Fibroblast of skin of back (primary cell): ENCODE measurements at places on chromosomes 6 and 20.
A peak's percentile ranks its signal among the peaks of the same experiment; 100 is the strongest.

- peak; percentile 61 for DNase-seq
Measured at GRCh38 chr6:28789553-28790083, 134.2 kb downstream of the TRIM27 start.

DNA sequence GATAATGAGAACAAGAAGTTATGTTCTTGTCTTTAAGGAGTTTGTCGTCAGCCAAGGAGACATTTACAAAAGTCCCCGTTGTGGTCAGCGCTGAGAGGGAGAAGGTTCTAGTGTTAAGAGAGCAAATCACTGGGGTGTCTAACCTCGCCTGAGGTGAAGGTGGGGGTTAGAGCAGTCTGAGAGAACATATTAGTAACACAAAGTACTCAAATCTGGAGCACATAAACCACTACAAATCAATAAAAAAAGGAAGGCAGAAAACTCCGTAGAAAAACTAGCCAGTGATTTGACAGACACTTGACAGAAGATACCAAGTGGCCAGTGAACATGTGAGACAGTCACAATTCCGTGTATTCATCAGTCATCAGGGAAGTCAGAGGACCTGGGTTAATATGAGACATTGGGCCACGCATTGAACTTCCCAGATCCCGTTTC, 45.4 kb downstream of the CDS2 start:
- no peak for DNase-seq

- peak; percentile 85 for DNase-seq
Measured at GRCh38 chr20:3786665-3787323, at the start of gene CENPB. CENPB (minus strand) TSS chr20:3786740; CDS start chr20:3786483, 257 bp downstream.

DNA sequence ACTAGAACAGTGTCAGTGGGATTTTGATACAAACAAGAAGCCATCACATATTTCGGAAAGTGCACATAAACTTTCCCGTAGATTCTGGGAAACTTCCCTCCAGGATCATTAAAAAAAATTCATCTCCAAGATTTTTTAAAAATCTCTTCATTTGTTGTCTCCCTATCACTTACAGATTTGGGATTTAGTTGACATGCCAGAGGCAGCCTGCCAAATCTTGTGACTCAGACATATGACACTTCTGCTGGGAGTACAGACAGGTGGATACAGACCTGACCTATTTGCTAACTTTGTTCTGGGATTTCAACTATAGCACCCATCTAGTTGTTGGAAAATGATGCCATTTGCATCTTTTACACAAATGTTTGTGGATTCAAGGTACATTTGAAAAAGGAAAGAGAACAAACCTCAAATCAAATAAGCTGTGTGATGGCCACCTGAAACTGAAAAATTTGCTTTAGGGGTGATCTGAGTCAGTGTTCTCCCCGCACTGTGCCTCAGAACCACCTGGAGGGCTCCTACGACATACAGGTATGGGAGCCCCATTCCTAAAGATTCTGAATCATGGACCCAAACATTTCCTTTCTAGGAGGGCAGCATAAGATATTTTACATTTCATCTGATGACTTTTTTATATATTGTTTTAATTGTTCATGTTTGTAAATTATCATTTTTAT, 21.9 kb upstream of the CD2AP start:
- no peak for DNase-seq

GRCh38 chr6:73969971-73970970, 274.3 kb downstream of the CD109 start:
- DNase-seq: peak; percentile 81

GRCh38 chr6:18436341-18436740, 49.2 kb downstream of the RNF144B start:
- DNase-seq: no peak

DNA sequence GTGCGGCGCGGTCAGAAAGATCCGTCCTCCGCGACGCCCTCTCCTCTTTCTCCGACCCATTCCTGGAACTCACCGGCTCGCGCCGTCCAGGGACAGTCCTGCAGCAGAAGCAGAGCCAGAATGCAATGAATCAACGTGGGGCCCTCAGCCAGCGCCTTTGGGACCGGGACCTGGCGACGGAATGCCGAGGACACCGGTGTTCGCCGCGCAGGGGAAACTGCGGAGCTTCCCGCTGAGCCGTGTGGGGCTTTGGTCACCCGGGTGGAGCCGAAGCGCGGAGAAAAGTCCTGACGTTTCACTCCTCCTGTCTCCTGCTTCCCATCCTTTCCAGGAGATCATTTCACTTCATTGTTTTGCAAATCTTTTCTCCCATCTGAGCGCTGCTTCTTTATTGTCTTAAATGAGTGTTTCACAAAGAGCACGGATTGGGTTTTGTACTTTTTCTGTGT, 26.5 kb downstream of the ULBP1 start:
- no peak for DNase-seq

GRCh38 chr6:141288947-141289346, 843.8 kb upstream of the GJE1 start:
- no peak for DNase-seq

GRCh38 chr6:95325916-95326315, 251.4 kb upstream of the MANEA start:
- peak; percentile 18 for DNase-seq

DNA sequence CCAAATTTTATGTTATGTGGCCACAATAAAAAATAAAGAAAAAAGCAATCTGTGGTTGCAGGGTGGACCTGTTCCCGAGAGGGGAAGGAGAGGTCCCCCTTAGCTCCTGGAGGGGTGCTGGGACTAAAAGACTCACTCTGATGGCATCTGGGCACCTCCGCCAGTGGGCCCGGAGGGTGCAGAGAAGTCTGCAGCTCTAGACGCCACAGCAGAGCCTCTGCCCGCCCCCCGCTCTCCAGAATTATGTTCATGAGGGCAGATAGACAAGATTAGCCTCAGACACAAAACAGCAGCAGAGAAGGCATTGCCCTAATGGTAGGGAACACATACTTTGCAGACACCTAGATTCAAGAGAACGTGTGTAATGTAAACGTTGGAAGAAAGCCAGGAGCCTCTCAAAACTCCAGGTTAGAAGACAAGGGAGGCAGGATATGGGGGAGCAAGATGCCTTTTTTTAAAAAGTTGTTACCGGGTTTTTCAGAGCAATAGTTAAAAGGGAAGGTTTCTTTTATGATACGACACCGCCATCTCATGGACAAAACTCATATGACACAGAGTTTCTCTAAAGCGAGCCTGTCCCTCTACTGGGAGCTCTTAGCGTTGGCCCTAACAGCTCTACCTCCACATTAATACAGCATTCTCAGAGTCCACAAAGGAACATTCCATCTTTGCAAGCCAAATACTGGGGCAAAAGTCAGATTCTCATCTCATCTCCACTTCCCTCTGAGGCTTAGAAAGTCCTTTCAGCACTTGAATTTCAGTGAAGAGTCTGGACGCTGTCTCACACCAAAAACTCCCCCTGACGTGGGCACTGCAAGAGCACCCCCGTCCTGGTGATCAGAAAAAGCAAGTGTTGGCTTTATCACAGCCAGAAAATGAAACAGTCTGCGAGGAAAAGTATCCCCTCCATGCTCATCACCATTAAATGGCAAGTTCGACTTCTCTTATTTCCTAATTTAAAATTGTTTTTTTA, 47.2 kb downstream of the FOXF2 start:
- DNase-seq: peak; percentile 64

GRCh38 chr6:148738946-148739821, 7.6 kb upstream of the UST start:
- DNase-seq: no peak

DNA sequence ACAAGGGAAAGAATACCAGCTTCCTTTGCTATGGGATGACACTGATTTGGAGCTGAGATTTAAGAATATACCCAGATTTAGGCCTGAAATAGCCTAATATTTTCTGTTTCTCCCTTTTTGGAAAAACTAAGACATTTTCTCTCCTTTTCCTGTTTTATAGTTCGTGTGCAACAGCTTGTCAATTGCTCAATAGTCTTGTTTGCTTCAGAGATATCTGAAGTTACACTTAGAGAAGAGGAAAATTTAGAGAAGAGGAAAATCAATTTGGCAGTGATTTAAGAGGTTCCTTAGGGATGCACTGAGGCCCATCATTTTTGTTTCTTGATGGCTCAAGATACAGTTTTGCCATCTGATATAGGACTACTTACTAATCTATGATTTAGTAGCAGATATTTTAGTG, 398.6 kb downstream of the RFPL4B start:
- DNase-seq: no peak

- peak; percentile 70 for DNase-seq
Measured at GRCh38 chr6:101396548-101397173, 3.2 kb downstream of the GRIK2 start.

DNA sequence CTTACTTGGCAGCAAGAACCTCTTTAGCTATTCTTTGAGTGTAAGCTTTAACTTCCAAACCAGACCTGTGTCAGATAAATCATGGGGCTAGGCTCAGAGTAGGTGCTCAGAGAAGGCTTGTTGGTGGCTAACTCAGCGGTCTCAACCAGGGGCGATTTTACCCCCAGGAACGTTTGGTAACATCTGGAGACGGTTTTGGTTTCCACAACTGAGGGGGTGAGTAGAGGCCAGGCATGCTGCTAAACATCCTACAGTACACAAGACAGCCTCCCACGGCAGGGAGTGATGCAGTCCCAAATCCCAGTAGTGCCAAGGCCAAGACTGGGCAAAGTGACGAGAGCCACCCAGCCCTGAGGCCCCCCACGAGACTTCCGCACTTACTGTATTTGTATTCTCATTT, 59.2 kb downstream of the RAB44 start:
- no peak for DNase-seq

GRCh38 chr6:43850314-43851203, 80.5 kb downstream of the VEGFA start:
- DNase-seq: no peak

- no peak for DNase-seq
Measured at GRCh38 chr6:106783640-106784566, 154.5 kb downstream of the QRSL1 start.

DNA sequence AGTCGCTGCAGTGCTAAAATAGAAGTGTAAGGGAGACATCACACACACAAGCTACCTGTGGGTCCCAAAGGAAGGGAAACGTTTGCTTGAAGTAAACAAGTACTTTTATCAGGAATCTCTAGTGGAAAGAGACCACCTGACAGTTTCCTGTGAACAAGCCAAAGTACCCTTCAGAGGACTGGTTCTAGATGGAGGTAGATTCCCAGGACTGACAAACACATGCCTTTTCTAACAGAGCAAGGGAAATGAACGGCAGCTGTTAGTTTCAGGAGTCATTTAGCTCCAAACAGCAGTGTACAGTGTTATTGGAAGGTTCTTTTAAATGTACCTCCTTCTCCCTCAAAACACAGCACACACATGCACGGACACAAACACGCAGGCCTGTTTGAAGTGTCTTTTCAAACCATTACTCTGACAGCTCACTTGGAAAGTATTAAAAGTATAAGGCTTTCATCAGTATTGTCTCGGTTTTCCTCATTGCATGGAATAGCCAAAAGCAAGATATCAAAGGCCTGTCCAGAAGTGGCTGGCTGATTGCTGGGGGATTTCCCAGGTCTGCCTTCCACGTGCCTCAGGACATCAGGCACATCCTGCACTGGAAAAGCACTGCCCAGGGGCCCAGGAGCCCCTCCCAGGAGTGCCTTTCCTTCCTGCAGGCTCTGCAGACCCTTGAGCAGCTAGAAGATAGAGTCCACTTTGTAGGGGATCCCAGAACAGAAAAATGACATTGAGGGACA, 393.2 kb upstream of the SOX4 start:
- DNase-seq: no peak

- DNase-seq: no peak
Measured at GRCh38 chr6:160899671-160900430, 91.7 kb upstream of the MAP3K4 start.

DNA sequence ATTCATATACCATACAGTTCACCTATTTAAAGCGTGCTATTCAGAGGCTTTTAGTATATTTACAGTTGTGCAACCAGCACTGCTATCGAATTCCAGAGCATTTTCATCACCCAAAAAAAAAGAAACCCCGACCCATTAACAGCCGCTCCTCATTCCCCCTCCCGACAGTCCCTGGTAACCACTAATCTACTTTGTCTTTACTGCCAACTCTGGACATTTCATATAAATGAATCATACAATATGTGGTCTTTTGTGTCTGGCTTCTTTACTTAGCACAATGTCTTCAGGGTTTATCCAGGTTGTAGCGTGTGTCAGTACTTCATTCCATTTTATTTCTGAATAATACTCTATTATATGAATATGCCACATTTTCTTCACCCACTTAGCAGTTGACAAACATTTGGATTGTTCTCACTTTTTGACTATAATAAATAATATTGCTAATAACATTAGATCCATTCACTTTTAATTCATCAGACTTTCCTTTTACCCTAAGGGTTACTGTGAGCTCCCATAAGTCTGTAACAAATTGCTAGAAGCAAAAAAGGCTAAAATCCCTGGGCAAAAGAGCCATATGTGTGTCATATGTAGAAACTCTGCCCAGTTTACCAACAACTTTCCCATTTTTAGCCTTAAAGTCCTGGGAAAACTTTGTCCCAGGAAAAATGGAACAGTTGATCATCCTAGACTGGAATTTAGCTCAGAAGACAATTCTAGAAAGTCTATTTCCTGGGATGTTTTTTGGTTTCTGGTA, 23.2 kb upstream of the ROS1 start:
- DNase-seq: peak; percentile 98

GRCh38 chr20:25063981-25064380, 6.0 kb upstream of the ACSS1 start:
- DNase-seq: no peak

DNA sequence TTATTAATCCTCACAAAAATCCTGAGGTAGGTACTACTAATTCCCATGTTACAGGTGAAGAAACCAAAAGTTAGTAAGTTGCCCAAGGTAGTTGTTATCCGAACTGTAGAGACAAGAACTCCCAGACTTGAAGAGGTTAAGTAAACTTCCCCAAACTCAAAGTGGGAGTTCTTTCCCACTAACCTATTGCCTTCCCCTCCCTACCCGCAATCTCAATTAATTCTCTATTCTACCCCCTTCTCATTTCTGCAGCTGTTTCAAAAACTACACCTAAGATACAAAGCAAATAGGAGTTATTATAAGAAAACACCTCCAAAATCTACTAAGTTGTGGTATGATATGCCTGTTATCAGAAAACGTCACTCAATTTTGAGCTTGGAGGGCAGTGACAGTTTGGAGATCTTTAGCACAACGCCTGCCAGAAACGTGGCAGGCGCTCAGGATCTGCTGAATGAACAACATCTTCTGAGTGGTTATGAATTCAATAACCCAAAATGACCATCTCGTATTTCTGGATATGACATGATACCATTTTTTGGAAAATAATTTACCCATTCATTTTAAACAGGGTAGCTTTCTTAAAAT, 7.1 kb downstream of the CSNK2A1 start:
- no peak for DNase-seq

DNA sequence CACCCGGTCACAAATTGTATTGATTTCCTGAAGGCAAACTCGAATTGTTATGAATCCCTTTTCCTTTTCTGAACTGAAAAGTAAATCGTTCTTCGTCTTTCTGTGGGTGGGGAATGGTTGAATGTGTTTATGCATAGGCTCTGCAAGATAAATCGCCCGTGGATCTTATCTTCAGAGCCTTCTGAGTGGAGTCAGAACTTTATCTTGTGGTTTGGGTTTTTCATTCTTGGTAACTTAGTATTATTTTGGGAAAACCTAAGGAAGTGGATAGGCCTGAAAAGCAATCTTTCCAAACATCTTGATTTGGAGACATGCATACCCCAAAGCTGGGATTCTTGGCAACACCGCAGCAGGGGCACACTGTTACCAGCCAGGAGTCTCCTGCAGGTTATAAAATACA, 122.4 kb downstream of the MAP3K7 start:
- DNase-seq: no peak

- no peak for DNase-seq
Measured at GRCh38 chr6:92582211-92582610, 837.1 kb downstream of the EPHA7 start.
